M059J (cell line): ENCODE measurements at places on chromosomes 16 and 17. TPM values are rescaled to one million over a fixed set of nuclear protein-coding genes. Genes with fewer than 3 reads are reported as not detected.

- no peak for DNase-seq
Observed at GRCh38 chr17:46163929-46164594, 29.2 kb downstream of the KANSL1 start.

DNA sequence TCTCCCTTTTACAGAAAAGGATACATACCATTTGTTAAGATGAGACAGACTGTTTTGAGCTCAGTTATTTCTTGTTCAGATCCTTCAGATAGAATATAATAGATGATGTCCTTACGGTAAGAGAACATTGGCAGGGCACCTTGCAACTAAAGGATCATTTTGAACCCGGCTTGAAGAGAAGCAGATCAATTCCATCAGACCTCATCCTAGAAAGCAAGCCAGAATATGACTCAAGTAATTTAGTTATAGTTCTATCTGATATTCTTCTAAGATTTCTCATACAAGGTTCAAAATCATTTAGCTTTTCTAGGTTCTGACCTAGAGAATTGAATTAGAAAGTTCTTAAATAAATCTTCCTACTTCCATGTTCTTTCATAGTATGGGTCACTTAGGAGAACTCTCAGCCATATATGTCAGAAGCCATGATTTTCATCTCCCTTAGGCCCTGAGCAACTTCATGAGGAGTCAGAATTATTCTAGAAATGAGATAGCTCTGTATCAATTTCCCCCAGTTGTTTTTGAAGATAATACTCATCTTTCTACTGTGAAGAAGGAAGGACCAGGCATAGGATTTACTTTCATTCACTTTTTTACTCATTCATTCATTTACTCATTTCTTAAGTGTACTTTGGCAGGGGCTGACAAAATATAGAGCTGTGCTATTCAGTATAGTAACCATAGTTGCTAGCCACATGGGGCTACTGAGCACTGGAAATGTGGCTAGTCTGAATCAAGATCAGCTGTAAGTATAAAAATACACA, 2.5 kb upstream of the CMTM1 start:
- no peak for DNase-seq

DNA sequence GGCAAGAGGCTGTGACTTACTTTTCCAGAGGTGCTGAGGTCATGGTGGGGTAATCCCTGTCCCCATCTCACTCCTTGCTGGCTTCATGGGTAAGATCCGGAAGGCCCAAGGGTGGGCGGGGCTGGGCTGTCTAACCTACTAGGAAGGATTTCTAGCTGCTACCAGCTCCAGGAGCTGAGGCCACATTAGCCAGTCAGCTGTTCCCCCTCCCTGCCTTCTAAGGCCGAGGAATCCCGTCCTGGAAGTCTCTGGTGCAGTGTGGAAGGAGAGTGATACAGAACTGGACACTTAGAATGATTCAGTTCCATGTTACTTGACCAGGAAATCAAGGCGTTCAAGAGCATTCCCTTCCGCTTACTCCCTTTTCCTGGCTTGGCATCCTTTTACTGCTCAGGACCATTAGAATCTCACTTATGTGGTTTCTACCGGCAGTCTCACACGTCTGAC, 8.9 kb downstream of the GNGT2 start:
- DNase-seq, result peak; percentile 57

- DNase-seq, result no peak
Observed at GRCh38 chr17:51853857-51854256, 304.7 kb downstream of the CA10 start.

Gene GPR142
- total RNA-seq, result not detected in 2 replicates

- peak; percentile 72 for DNase-seq
Observed at GRCh38 chr17:55632893-55633292, 89.8 kb downstream of the TMEM100 start.

DNA sequence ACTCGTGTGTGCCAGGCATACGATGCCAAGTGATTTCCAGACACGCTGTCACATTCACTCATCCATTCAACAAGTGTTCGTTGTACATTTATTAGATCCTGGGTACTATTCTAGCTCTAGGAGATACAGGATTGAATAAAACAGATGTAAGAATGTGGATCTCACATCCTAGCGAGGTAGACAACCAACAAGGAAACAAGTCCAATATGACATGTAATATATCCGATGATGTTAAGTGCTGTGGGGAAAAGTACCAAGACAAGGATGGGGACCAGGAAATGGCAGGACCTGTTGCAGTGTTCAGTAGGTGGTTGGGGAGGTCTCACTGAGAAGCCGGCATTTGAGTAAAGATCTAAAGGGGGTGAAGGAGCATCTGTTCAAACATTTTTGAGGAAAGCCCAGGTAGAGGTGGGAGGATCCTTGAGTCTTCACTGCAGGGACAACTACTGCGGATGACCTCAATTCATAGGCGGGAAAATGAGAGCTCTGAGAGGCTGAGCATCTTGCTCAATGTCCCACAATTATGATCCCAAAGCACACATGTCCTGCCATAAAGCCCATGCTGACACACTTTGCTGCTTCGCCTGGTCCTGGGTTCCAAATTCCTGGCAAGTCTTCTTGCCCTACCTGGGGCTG, 129.4 kb downstream of the ASIC2 start:
- no peak for DNase-seq

DNA sequence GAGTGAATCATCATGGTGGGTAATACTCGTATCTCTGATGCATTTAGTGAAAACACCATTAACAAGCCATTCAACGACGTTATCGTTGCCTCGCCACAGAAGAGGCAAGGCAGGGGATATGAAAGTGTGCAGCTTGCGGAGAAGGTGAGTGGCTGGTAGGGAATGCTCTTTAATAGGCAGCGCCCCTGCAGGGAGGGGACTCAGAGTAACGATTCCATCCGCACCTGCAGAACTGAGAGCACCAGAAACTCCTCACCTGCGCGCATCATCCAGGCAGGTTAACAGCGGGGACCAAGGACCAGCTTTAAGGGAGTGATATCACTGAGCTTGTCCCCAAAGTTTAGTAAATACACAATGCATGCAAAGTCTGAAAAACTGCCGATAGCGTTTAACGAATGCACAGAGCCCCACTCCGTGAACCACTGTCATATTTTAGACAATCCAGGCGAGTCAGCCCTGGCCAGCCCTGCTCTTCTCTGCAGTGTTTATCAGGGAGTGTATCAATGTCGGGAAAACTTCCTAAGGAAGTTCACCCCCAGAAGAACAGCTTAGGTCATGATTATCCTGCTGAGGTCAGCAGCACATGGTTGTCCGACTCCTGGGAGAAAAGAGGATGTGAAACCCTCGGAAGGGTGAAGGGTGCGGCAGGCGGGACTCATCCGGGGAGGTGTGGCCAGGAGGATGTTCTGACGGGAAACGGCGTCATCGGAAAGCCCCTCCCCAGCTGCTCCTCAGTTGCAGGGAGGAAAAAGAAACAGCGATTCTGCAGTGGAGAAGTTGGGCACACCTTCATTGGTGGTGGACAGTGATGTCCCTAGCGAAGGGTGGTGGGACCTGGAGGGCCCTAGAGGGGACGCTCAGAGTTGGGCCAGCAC, 68.5 kb upstream of the DNAH17 start:
- DNase-seq, result no peak

DNA sequence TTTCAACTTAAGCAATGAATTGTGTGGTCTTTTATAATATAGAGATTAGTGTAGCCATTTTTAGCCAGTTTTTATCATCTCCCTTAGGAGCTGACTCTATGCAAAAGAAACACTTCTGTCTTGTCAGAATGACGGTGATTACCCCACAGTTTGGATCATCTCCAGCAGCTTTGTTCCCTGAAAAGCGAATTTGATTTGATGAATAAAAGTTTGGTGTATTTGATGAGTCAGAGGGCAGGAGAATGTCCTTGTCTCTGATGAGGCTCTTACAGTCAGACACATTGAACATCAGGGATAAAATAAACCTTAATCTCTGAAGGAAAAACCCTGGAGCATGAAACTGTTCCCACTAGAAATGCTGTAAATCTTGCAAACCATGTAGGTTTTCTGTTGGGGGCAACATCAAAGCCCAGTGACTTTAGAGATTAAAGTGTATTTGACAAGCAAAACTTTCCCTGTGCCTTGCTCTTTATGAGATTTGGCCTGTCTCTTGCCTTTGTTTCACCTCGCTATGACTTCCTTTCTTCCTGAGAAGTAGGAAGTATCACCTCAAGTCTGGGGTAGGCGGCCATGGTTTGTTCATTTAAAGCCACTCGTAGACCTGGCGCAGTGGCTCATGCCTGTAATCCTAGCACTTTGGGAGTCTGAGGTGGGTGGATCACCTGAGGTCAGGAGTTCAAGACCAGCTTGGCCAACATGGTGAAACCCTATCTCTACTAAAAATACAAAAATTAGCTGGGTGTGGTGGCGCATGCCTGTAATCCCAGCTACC, 209.3 kb downstream of the FTO start:
- peak; percentile 92 for DNase-seq

DNA sequence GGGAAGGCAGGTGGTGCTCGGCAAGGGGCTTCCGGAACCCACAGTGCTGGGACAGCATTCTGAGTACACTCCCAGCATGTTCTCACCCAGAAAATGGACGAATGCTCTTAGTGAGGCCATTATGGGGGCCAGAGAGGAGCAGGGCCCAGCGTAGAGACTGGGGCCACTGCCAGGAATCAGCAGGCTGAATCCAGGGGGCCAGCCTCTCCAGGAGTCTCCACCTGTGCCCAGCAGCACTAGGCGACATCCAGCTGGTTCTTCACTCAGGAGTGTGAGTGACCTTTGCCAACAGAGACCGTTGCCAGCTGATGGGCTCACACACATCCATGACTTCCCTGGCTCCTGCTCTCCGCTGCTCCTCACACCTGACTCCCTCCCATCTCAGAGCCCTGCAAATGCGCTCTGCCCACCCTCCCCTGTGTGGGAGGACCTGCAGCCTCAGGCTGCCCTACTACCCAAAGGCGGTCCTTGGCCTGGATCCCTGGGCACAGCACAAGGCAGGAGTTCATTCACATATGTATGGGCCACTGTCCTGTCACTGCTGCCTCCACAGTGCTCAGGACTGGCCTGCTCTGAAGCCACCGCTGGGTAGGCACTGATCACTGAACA, 5.1 kb downstream of the RHBDF1 start:
- DNase-seq, result no peak

GRCh38 chr17:72567774-72568173, 447.0 kb downstream of the SOX9 start:
- no peak for DNase-seq

- DNase-seq, result no peak
Observed at GRCh38 chr17:57357830-57358430, 101.6 kb downstream of the MSI2 start.

DNA sequence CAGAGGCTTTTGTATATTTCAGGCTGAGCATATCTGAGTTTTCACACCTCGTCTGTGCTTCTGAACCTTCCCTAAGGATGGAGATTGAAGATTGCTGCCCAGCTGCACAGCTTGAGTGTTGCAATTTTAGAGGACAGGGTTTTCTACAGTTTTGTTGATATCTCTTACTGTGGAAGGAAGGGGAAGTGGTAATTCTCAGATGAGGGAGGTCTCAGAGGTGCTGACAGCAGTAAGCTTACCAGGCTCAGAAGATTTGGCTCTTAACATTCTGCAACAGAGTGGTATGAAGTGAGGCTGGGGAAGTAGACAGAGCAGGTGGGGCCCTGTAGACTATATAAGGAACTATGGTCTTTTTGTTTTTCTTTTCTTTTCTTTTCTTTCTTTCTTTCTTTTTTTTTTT, 45.8 kb upstream of the ARHGAP17 start:
- DNase-seq, result no peak

GRCh38 chr16:22427556-22427955, 53.1 kb upstream of the CDR2 start:
- DNase-seq, result no peak

- DNase-seq, result no peak
Observed at GRCh38 chr16:88726408-88726749, 20.1 kb downstream of the CTU2 start.

- peak; percentile 25 for DNase-seq
Observed at GRCh38 chr17:1495265-1495989, 2.9 kb upstream of the MYO1C start.

DNA sequence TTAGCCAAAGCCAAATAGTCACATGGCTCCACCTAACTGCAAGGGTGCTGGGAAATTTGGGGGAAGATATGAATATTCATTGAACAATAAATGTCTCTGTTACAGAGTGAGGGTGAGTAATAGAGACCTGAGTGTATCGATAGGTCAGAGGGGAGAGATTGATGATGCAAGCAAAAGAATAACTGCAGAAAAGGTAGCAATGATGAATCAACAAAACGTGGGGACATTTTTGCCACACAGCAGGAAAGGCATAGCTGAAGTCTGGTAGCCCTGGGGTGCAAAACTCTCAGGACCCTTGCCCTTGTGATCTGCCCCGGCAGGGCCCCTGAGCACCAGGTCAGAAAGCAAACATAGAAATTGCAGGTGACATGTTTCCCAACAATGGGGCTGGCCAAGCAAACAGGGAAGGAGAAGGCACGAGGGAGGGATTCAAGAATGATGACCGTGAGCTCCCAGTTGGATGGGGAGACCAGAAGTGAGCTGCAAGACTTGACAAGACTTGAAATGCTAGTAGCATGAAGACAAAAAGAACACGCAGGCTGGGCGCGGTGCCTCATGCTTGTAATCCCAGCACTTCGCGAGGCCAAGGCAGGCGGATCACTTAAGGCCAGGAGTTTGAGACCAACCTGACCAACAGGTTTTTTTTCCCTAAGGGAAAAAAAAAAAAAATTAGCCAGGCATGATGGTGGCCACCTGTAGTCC, 12.7 kb upstream of the HERPUD1 start:
- DNase-seq, result no peak

DNA sequence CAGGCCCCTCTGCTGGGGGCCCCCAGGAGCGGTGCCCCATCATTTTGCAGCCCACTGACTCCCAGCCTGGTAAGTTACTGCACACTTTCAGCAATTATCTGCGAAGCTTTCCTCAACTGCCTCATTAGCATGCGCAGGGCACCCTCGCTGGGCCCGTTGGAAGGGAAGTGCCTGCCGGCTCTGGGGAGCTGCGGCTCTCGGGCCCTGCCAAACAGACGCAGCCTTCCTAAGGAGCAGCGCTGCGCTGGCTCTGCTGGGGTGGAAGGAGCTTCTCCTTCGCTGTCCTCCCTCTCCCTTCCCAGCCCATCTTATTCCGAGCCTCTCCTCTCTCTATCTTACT, 71.0 kb downstream of the RBBP6 start:
- DNase-seq, result peak; percentile 42

GRCh38 chr16:85285681-85286065, 173.4 kb upstream of the CIBAR2 start:
- peak; percentile 37 for DNase-seq

DNA sequence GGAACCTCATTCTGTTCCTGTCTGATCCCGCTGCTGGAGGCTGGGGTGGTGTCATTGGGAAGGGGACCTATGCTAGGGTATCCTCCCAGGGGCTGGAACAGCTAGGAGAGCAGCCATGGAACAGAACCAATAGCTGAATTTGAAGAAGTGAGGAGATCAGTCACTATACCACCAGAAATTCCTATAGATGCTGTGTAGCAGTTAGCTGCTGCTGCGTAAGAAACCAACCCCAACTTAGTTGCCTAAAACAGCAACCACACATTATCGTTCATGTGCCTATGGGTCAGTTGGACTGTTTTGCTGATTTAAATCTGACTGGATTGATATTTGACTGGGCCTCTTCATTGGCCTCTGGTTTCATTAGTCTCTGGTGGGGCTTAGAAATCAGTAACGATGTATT, 20.4 kb upstream of the SYT17 start:
- no peak for DNase-seq

DNA sequence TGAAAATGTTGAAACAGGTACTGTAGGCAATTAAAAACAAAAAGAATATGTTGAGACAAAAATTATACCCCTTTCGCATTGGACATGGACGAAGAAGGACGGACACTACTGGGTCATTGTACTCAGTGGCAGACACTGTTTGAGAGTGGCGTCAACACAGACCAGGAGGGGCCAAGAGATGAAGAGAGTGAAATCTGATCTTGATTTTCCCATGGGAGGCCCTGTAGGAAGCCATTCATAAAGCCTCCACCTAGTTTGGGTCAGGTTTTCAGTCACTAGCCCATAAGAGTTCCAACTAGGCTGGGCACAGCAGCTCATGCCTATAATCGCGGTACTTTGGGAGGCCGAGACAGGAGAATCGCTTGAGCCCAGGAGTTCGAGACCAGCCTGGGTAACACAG, 23.6 kb upstream of the SMURF2 start:
- DNase-seq, result no peak
